Hair follicular keratinocyte (primary cell): ENCODE measurements at places on chromosomes 1 and 21. TPM values are rescaled to one million over a fixed set of nuclear protein-coding genes. Genes with fewer than 3 reads are reported as not detected.

Gene SLC44A3
- total RNA-seq = 1.5 and 2.5 TPM in 2 replicates

Gene ANKRD34A
- 0.49 and 0.70 TPM in 2 replicates for total RNA-seq

Gene JAM2
- total RNA-seq = 0.04 TPM in 1 of 2 replicates, not detected in the other

Gene SLC30A7
- 16.6 and 21.8 TPM in 2 replicates for total RNA-seq

Gene ZYG11A
- total RNA-seq = 0.08 and 0.91 TPM in 2 replicates

Gene TMEM240
- not detected in 2 replicates for total RNA-seq

Gene AADACL3
- not detected in 2 replicates for total RNA-seq

Gene OR2M3
- not detected in 2 replicates for total RNA-seq

Gene NBPF4
- total RNA-seq = not detected in 2 replicates

Gene SLC35D1
- total RNA-seq = 10.7 and 12.0 TPM in 2 replicates

Gene NUAK2
- total RNA-seq = 15.5 and 18.4 TPM in 2 replicates

Gene CFHR3
- total RNA-seq = not detected in 2 replicates

Gene RGS18
- 0.11 and 0.55 TPM in 2 replicates for total RNA-seq

Gene NLRP3
- total RNA-seq = 2.1 and 7.0 TPM in 2 replicates

Gene RUNX3
- total RNA-seq = 0.15 TPM in 1 of 2 replicates, not detected in the other

Gene IVL
- 5.2 and 10.2 TPM in 2 replicates for total RNA-seq

Gene IRF6
- 91.2 and 169 TPM in 2 replicates for total RNA-seq

Gene FCRL2
- total RNA-seq = not detected in 2 replicates

Gene TCHH
- 0.04 TPM in 1 of 2 replicates, not detected in the other for total RNA-seq

Gene C1orf185
- total RNA-seq = not detected in 2 replicates

Gene PRAMEF26
- not detected in 2 replicates for total RNA-seq

Gene SLC16A4
- total RNA-seq = 0.95 and 1.2 TPM in 2 replicates

Gene DNTTIP2
- total RNA-seq = 21.7 and 36.7 TPM in 2 replicates

Gene MR1
- 17.0 and 22.5 TPM in 2 replicates for total RNA-seq

Gene CASQ2
- not detected in 2 replicates for total RNA-seq

Gene KIF14
- total RNA-seq = 6.1 and 17.7 TPM in 2 replicates

Gene SLC50A1
- 57.0 and 57.2 TPM in 2 replicates for total RNA-seq

Gene CD53
- not detected in 2 replicates for total RNA-seq

Gene SORT1
- 0.80 and 2.7 TPM in 2 replicates for total RNA-seq

Gene ANXA9
- 0.31 and 0.61 TPM in 2 replicates for total RNA-seq

Gene RAP1GAP
- total RNA-seq = 0.23 and 0.95 TPM in 2 replicates

Gene C4BPA
- total RNA-seq = not detected in 2 replicates

Gene LBR
- total RNA-seq = 18.4 and 37.5 TPM in 2 replicates

Gene S100A4
- 5.7 and 25.3 TPM in 2 replicates for total RNA-seq

Gene NTMT2
- not detected in 2 replicates for total RNA-seq

Gene LRRC71
- not detected in 2 replicates for total RNA-seq

Gene SIK1
- total RNA-seq = 1.3 and 5.0 TPM in 2 replicates

Gene MYBPH
- total RNA-seq = not detected in 2 replicates

Gene IL12RB2
- 1.1 and 5.5 TPM in 2 replicates for total RNA-seq

Gene KLHL20
- 18.4 and 20.9 TPM in 2 replicates for total RNA-seq

Gene AK5
- total RNA-seq = 0.86 and 4.3 TPM in 2 replicates

Gene CXADR
- total RNA-seq = 10.1 and 11.7 TPM in 2 replicates

Gene POLR3GL
- total RNA-seq = 11.9 and 12.7 TPM in 2 replicates
